Mesothelial cell of epicardium (in vitro differentiated cells): ENCODE measurements at places on chromosomes 1 and 21.

- no peak overlapping the region for H3K4me3 ChIP-seq
- H3K27me3 ChIP-seq = peaks cover 11% of the 10 kb centered on the region
- no peak overlapping the region for H3K27ac ChIP-seq
- no peaks in the 10 kb centered on the region for H3K4me1 ChIP-seq
Observed at GRCh38 chr1:111719135-111719534, 20.1 kb downstream of the INKA2 start.

DNA sequence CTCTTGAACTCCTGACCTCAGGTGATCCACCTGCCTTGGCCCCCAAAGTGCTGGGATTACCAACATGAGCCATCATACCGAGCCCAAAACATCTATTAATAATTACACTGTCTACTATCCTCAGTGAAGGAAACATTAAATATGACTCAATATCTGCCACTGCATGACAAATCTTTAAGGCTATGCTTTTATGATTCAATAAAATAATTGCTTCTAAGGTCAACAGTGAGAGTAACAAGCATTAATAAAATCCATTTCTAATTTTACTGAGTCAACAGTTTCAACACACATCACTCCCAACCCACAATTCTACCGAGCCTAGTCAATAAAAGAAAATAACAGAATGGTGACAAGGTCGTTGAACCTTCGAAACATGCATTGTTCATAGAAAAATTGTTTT, 125.5 kb upstream of the CHRM3 start:
- H3K27ac ChIP-seq = no peak overlapping the region
- H3K27me3 ChIP-seq = no peaks in the 10 kb centered on the region
- peaks cover 4% of the 10 kb centered on the region for H3K4me1 ChIP-seq
- peaks cover 2% of the 10 kb centered on the region for H3K36me3 ChIP-seq

- H3K4me3 ChIP-seq = no peak overlapping the region
- H3K36me3 ChIP-seq = peaks cover 38% of the 10 kb centered on the region
- H3K27ac ChIP-seq = no peak overlapping the region
- DNase-seq = no peak
- no peaks in the 10 kb centered on the region for H3K4me1 ChIP-seq
Observed at GRCh38 chr1:94490556-94490955, 51.0 kb downstream of the F3 start.

DNA sequence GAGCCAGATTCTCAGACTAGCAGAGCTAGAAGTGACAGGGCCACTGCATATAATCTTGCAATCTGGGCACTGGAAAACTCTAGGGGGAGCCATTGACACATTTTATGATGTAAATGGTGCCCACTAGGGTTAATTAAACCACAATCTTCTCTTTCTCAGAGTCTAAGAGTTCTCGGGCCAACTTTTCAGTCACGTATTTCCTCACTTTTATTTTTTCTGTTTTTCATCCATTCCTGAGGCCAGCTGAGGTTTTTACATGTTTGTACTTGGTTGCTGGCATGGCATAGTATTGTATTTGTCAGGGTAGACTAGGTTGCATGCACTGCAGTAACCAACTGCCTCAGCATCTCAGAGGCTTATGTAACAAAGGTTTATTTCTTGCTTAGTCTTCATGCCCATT, 138.2 kb downstream of the ZNF326 start:
- no peak overlapping the region for H3K27ac ChIP-seq
- no peak overlapping the region for H3K4me3 ChIP-seq
- H3K27me3 ChIP-seq = peaks cover 47% of the 10 kb centered on the region
- no peak for DNase-seq

DNA sequence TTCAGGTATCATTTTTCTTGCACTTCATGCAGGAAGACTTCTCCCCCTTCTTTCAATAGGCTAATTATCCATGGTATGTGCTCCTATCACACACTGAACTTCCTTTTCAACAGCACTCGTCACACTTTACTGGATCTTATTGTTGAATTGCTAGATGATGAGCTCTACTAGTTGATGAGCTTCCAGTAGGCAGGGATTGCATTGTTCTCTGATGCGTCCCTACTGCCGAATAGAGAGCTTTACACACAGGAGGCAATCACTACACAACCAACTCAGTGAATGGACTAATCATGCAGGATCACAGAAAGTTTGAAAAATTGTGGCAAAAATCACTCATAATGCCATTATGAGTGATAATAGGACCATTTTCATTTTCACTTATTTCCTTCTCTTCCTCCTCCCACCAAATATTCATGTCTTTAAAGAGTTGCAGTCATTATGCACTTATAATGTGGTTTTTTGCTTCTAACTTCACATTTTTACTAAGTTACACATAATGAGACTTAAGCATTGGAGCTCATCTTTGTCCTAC, 128.1 kb upstream of the ZNF648 start:
- no peak overlapping the region for H3K4me3 ChIP-seq
- DNase-seq = no peak
- no peaks in the 10 kb centered on the region for H3K36me3 ChIP-seq
- H3K27ac ChIP-seq = no peak overlapping the region

DNA sequence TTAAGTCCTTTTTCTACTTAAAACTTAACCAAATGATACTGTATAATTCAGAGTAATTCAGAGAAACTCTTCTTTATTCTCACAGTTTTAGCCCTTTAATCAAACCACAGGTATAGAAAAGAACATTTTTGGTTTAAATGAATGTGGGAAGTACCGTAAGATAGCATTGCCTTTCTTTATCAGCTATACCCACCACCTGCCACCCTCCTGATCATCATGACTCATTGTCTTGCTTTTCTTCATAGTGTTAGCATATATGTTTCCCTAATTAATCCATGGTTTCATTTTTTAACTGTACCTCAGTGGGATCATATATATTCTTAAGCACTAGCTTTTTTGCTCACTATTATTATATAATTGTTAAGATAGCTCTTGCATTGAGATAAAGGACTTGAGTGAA, 27.5 kb upstream of the ANGPTL1 start:
- no peak overlapping the region for H3K27ac ChIP-seq
- no peaks in the 10 kb centered on the region for H3K4me1 ChIP-seq
- H3K4me3 ChIP-seq = no peak overlapping the region
- DNase-seq = no peak
